GM13977 (cell line): ENCODE measurements at places on chromosomes 6 and 20.
A peak's percentile ranks its signal among the peaks of the same experiment; 100 is the strongest.

DNA sequence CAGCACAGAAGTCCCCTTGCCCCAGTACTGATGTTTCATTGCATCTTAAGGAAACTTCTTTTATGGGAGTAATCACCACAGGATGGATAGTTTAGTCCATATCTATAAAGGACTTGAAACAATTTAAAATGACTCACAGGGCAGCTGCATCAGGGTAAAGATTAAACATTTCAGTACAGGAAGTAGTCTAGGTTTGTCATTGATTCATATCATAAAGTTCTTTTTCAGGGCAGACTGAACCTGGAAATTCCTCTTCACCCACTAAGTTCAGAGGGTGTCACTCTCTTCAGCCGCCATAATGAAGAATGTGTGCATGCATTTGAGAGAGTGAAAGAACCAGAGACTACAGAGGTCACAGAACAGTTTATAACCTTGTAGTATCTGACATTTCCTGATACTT, 296.3 kb upstream of the JAG1 start:
- no peak for DNase-seq

DNA sequence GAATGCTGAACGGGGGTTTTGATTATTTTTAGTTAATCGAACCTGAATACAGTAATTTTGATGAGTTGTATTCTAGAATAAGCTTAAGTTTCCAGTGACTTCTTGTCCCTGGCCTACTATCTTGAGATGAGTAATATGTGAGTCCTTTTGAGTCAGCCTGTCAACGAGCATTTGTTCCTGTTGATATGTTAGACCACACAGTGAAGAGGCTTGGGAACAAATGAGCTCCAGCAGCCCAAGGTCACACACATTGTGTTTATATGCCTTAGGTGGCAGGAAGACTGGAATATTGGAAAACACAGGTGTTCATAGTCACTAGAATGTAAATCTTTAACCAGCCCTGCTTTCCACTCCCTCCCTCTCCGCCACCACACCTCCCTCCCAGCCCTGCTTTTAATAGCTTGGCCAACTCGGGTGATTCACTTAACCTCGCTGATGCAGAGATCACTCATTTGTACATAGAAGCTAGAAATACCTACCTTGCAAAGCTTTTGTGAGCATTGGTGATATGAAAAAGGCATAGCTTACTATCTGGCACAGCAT, 9.1 kb downstream of the SMPDL3A start:
- no peak for DNase-seq

DNA sequence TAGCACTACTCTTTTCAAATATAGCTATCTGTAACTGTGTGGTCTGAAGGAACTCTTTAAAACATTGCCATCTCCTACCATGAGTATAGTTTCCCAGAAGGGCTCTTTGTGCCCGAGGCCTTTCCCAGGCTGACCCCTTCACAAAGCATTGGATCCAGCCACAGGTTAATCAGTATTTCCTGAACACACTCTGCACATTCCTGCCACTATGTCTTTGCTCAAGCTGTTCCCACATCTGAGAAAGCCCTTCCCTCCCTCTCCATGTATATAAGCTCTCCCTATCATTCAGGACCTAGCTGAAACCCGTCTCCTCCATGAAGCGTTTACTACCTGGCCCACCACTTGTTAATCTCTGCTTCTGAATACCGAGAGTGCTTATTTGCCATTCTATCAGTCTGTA, 47.8 kb upstream of the PKHD1 start:
- no peak for DNase-seq

DNA sequence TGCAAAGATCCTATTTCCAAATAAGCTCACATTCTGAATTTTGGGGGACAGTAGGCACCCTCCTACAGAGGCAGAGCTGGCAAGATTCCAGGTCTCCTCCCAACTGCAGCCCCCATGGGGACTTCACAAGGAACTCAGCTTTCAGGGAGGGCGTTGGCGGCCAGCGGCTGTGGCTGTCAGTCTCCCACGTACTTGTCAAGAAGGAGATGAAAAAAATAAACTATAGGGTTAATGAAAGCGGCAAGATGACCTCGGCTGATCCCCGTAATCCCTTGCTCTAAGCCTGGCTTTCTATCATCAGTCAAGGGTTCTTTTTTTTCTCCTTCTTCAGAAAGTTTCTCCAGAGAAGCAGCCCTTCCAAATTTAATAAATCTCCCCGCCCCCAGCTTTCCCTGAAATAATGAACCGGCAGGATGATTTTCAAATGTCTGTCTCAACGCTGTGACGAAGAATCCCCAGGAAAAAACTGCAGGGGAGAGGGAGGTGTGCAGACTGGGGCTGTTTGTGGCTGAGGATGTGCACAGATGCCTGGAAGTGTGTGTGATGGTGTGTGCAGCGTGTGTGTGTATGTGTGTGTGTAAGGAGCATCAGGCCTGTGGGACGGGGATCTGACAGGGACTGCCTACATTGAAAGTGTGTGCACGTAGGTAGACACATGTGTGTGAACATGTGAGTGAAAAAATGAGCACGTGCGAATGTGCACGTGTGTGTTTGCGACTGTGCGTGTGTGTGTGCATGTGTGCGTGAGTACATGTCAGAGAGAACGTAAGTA, 78.7 kb downstream of the SLC2A10 start:
- no peak for DNase-seq

GRCh38 chr6:62445521-62445920, 159.5 kb upstream of the KHDRBS2 start:
- DNase-seq, result no peak

DNA sequence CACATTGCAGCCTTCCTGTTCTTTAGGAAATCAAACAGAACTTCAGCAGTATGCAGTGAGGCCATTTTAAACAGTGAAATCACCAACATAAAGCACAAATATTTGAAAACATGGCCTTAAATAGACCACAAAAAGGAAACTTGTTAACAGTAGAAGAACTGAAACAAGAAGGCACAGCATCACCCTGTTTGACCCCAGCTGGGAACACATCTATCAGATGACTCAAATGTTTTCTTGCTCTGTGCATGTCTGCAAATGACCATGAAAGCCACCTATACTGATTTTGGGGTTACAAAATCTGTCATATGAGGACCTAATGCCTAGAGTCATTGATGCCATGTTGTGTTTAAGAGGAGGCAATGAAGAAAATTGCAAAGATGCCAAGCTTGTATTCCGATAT, 123.8 kb upstream of the ADGRF1 start:
- no peak for DNase-seq

DNA sequence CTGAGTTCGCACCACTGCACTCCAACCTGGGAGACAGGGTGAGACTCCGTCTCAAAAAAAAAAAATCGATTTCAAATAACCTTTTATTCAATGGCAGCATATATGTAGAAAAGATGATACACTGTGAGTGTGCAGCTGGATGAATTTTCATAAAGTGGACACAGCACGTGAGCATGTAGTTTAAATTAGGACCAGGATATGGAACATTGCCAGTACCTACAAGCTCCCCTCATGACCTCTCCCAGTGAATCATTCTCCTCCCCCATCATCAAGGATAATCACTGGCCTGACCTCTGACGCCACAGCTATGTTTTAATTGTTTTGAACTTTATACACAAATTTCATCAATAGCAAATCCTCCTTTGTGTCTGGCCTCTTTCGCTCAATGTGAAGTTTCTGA, 53.8 kb upstream of the HDAC2 start:
- no peak for DNase-seq

- no peak for DNase-seq
Observed at GRCh38 chr20:7015257-7015656, 247.8 kb downstream of the BMP2 start.

DNA sequence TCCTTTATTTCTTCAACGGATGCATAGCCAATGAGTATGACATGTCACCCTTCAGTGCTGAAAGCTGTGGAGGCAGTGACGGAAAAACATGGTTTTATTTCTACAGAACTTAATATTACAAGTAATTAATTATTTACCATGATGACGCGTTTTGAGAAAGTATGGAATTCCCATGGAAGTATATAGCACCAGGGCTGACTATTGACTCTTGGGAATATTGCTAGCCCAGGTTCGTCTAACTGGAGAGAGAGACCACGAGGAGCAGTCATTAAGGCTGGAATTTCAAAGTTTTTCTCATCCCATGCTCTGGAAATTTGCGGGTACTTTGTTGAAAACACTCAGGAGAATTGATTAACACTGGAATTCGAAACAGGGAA, 155.2 kb upstream of the PRSS16 start:
- no peak for DNase-seq

DNA sequence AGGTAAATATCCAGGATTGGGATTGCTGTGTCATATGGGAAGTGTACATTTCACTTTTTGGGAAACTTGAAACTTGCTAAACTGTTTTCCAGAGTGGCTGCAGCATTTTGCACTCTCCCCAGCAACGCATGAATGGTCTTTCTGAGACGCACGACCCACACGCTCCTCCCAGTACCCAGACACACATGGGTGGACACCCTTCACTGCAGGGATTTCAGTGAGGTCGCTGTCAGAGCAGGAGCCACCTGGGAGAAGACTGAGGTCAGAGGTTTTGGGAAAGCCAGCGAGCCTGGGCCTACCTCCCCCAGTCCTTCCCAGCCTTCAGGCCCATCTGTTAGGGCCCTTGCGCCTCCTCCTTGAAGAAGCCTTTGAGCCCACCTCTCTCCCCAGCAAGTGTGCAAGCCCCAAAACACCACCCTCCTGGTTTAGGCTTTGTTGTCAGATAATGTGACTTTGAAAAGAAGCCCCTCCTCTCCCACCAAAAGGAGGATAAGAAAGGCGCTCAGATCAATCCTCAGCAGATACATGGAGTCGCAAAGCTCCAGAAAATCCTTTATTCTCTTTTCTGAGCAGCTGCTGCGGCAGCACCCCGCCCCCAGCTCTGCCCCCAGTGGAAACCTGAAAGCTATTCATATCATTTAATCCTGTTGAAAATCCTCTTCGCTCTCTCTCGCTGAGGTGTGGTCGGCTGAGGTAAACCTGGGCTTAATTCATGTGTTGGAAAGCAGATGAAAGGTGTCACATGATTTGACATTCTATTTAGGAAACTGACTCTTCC, 12.7 kb upstream of the JAG1 start:
- DNase-seq, result no peak

- no peak for DNase-seq
Observed at GRCh38 chr6:89346433-89346832, 6.1 kb downstream of the UBE2J1 start.

- no peak for DNase-seq
Observed at GRCh38 chr20:59182401-59183044, 18.9 kb downstream of the ZNF831 start.

DNA sequence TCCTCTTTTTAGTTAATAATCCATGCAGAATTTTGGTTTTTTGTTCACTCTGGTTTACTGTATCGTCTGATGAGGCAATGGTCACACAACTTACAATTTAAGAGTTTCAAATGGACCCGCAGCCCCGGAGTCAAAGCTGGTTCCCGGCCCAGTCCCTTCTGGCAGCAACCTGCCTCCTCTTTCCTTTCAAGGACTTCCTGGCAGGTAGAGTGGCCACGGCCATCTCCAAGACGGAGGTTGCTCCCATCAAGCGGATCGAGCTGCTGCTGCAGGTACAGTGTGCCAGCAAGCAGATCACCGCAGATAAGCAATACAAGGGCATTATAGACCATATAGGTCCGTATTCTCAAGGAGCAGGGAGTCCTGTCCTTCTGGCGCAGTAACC, 218.2 kb downstream of the GJA1 start:
- no peak for DNase-seq

DNA sequence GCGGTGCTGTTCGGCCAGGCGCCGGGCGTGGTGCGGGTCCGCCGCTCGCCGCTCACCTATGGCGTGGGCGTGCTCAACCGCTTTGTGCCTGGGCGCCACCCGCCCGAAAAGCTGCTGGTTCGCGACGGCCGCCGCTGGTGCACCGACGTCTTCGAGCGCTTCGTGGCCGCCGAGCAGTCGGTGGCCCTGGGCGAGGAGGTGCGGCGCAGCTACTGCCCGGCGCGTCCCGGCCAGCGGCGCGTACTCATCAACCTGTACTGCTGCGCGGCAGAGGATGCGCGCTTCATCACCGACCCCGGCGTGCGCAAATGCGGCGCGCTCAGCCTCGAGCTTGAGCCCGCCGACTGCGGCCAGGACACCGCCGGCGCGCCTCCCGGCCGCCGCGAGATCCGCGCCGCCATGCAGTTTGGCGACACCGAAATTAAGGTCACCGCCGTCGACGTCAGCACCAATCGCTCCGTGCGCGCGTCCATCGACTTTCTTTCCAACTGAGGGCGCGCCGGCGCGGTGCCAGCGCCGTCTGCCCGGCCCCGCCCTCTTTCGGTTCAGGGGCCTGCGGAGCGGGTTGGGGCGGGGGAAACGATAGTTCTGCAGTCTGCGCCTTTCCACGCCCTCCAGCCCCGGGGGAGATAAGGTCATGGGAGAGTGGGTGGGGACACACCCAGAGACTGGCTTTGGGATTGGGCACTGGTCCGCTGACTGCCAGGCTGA, 15.7 kb downstream of the ADISSP start:
- DNase-seq, result no peak

GRCh38 chr6:149777624-149778023, 28.1 kb downstream of the PCMT1 start:
- no peak for DNase-seq

- peak; percentile 30 for DNase-seq
Observed at GRCh38 chr6:75472885-75473284, 20.7 kb downstream of the FILIP1 start.

DNA sequence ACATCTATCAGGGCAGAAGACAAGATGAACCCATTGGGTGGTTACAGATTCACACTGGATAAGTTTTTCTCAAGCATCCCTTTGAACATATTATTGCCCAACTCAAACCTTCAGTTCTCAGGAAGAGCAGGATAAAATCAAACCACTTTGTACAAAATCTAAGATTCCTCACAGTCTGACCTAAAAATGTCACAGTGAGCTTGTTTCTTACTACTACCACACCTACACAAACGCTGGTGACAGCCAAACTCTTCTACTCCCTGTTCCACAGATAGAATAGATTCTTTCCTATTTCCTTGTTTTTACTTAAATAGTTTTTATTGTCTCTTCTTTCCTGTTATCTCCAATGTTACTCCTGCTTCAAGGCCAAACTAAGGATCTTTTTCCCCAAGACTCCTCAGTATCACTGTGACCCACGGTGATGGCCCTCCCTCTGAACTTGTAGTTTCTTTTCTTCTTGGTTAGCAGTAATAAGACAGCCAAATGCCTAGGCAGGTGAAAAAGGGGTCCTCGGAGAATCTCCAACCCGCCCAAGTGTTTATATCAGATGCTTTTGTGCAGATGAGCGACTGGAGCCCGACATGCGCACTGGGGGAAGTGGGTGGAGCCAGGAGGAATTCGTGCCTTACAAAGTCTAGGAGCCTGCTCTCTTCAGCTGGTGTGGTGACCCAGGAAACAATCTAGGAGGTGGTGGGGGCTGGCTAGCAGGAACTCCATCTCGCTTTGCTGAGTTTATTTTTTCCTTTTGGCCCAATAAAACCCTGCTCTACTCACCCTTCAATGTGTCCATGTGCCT, 53.4 kb downstream of the SEL1L2 start:
- no peak for DNase-seq
